ENCODE measurements at places on chromosomes 4 and X.

DNA sequence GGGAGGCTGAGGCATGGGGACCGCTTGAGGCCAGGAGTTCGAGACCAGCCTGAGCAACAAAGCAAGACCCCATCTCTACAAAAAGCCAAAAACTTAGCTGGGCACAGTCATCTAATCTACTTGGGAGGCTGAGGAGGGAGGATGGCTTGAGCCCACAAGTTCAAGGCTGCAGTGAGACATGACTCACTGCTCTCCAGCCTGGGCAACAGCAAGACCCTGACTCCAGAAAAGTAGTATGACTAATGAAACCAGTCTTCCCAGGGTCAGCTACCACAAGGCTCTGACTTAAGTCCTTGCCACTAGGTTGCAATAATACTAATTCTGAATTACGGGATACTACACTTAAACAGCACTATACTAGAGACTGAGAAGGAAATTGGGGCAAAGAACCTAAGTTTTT, 33.1 kb downstream of the ERVMER34-1 start:
- DNase-seq: no peak

- DNase-seq: no peak
Observed at GRCh38 chrX:39930786-39931528, 166.8 kb downstream of the BCOR start.

- DNase-seq: no peak
Observed at GRCh38 chrX:33160273-33160672, 51.1 kb downstream of the DMD start.

DNA sequence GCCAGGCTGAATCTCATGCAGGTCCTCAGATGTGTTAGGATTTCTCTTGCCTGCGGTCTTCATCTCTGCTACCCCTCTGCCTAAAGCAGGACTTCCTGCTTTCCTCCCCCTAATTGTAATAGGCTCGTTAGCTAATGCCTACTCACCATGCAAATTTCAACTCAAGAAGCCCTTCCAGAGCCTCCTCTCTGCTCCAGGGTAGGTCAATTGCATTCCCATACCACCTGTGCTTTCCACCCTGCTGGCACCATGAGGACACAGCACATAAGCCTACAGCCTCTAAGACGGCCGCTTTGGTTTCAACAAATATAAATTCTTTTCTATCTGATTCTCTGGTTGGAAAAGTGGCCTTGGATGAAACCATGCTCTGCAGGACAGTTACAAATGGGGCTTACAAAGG, 93.9 kb downstream of the QDPR start:
- DNase-seq: no peak

- DNase-seq: no peak
Observed at GRCh38 chrX:9087271-9088040, 53.5 kb upstream of the FAM9B start.

- DNase-seq: no peak
Observed at GRCh38 chr4:80611678-80611979, 276.1 kb downstream of the CFAP299 start.
